ENCODE measurements at places on chromosomes 12 and 14.

DNA sequence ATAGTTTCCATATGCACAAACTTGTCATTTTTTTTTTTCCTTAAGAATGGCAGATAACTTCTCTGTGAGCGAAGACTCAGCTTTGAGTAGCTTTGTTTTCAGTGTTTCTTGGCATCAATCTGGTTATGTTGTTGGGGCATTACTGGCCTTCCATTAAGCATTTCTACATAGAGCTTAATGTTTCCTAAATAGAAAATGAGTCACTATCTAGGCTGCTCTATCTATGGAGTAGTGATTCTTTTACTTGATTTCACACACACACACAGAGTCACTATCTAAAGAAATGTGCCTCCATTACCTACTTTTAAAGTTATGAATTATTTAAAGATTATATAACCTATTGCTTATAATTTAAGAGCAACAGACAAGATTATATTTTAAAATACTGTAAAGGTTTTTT, 53.9 kb downstream of the TMEM260 start:
- DNase-seq = no peak

- no peak for DNase-seq
Observed at GRCh38 chr14:41739203-41739602, 132.5 kb downstream of the LRFN5 start.

- DNase-seq = no peak
Observed at GRCh38 chr14:27730204-27730603, 1036.4 kb upstream of the FOXG1 start.

- DNase-seq = peak; percentile 24
Observed at GRCh38 chr14:54589076-54589475, 22.1 kb downstream of the SAMD4A start.

- no peak for DNase-seq
Observed at GRCh38 chr14:61643555-61643954, 51.8 kb upstream of the HIF1A start.

DNA sequence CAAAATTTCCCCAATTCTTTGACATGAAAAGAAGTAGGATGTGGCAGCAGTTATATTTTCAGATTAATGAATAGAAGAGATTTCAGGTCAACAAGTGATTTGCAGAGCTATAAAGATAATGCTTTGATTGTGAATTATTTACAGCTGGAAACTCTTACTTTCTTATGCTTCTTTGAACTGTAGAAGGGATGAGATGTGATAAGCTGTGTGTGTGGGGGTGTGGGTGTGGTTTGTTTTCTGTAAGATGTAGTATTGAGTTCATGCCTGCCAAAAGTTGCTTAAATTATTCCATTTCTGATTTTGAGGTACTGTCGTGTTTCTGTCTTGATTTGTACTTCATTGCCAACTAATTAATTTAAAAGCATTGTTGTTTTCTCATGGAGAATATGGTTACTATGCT, 22.7 kb downstream of the AEBP2 start:
- DNase-seq = no peak

DNA sequence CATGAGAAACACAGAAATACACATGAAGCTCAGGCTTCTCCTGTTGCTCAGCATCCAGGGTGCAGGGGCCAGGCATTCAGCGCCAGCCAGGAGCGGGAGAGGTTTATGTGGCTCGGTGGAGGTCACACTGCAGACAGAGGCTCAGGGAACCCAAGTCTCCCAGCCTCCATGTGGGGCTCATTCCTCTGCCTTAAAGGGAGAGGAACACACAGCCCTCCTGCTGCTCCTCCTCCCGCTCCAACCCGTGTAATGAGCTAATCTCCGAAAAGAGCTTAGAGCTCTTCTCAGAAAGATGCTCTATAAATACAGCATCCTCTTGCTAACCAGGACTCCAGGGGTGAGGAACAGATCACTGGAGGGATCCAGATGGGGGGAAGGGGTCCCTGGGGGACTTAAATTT, 28.2 kb downstream of the FGF6 start:
- no peak for DNase-seq

GRCh38 chr12:92927436-92928281, 1.4 kb downstream of the EEA1 start:
- DNase-seq = peak; percentile 75

- no peak for DNase-seq
Observed at GRCh38 chr12:7892186-7892980, 19.7 kb upstream of the SLC2A14 start.

GRCh38 chr12:76256904-76257303, 91.3 kb downstream of the BBS10 start:
- no peak for DNase-seq

All from AG08396 (cell line).